Camera-type eye (tissue), 1 donor: ENCODE measurements at places on chromosomes 2 and 18. TPM values are rescaled to one million over a fixed set of nuclear protein-coding genes. Genes with fewer than 3 reads are reported as not detected.

The TEX44 gene
- not detected for total RNA-seq

The GPAT2 gene
- total RNA-seq = 1.3 TPM

The ACSL3 gene
- 139 TPM for total RNA-seq

The MCM6 gene
- total RNA-seq = 28.8 TPM

The COL3A1 gene
- total RNA-seq = 7,166 TPM

The XIRP2 gene
- total RNA-seq = 7.5 TPM

The DOK6 gene
- 43.5 TPM for total RNA-seq

The ATP6V1C2 gene
- total RNA-seq = 36.4 TPM

The EVX2 gene
- not detected for total RNA-seq

The SERPINB11 gene
- 0.93 TPM for total RNA-seq

The SERPINB3 gene
- not detected for total RNA-seq

The ANKRD30B gene
- not detected for total RNA-seq

The FKBP1B gene
- total RNA-seq = 20.2 TPM
